ENCODE measurements at places on chromosomes 13 and 19.

DNA sequence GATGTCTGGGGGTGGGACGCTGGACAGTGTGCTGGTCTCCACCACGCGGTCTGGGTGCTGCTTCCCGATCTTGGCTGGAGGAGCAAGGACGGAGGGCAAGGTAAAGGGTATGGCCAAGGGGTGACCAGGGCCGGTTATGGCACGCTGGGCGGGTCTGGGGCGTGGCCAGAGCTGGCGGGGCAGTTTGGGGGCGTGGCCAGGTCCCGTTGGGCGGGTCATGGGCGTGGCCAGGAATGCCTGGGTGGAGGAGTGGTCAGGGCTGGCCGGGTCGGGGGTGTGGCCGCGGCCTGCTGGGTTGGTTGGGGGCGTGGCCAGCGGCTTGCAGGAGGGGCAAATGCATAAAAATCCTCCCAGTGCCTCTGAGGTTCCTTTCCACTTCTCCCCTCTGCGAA lies 19.2 kb downstream of the GPX4 start:
- no peak for DNase-seq

GRCh38 chr13:42229287-42229686 lies 42.7 kb upstream of the AKAP11 start:
- DNase-seq, result no peak

DNA sequence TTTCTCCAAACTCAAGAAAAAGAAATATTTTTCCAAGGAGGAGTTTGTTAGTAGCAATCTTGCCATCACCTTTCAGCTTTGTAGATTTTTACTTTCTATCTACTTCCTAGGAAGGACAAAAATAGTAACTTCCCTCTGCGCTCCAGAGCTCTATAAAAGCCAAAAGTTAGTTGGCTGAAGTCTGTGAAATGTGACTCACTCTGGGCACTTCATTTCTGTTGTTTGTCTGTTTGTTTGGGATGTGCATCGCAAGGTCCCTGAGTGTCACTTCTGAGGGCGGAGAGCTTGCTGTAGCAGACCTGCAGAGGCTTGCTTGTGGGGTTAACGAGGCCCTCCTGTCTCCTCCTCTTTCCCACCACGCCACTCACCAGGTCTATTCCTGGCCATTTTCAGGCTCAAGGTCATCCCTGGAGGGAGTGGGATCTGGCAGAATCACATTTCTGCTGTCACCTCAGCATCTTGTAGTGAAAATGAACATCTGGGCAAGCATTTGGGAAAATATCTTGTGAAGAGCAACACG lies 307.6 kb downstream of the GPC6 start:
- DNase-seq, result no peak

DNA sequence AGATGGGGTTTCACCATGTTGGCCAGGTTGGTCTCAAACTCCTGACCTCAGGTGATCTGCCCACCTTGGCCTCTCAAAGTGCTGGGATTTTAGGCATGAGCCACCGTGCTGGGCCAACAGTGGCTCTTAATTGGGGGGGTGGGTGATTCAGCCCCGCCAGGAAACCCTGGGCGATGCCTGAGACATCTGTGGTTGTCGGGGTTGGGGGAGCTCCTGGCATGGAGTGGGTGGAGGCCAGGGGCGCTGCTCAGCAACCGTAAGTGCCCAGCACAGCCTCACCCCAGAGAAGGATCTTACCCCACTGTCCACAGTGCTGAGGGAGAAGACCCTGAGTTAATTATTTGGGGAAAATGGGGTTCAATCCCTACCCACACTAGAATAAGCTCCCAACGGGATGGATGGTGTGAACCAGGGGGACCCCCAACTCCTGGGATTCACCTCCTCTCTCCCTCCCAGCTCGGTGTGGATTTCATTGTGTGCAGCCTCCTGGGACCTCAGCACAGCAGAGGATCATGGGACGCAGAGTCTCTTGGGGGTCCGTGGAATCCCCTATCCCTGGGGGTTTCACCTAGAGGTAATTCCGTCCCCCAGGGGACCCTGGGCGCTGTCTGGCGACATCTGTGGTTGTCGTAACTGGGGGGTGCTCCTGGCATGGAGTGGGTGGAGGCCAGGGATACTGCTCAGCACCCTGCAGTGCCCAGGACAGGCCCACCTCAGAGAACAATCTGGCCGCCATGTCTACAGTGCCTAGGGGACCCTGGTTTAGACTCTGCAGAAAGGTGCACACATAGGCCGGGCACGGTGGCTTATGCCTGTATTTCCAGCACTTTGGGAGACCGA lies 68.9 kb downstream of the GADD45B start:
- DNase-seq, result no peak

DNA sequence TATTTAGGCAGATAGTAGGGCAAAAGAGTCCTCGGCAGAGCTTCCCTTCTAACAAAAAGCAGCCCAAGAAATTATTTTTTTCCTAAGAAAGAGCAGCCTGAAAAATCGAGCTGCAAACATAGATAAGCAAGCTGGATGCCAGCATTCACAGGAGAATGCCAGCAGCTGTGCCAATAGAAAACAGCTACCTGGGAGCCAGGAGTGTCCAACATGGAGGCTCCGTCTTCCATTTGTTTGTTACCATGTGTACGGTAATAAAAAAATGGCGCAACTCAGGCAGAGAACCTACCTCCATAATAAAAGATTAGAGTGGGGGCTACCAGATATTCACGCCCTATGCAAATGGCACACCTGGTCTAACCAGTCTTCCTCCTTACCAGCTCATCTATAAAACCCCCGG lies 77.6 kb upstream of the IPO5 start:
- no peak for DNase-seq
